ENCODE measurements at places on chromosomes 7 and 10.

GRCh38 chr7:21828841-21829240 lies 116.9 kb downstream of the CDCA7L start:
- H3K36me3 ChIP-seq: no peaks in the 10 kb centered on the region
- no peak overlapping the region for H3K27ac ChIP-seq
- no peak overlapping the region for H3K4me3 ChIP-seq
- H3K27me3 ChIP-seq: peaks cover 7% of the 10 kb centered on the region

DNA sequence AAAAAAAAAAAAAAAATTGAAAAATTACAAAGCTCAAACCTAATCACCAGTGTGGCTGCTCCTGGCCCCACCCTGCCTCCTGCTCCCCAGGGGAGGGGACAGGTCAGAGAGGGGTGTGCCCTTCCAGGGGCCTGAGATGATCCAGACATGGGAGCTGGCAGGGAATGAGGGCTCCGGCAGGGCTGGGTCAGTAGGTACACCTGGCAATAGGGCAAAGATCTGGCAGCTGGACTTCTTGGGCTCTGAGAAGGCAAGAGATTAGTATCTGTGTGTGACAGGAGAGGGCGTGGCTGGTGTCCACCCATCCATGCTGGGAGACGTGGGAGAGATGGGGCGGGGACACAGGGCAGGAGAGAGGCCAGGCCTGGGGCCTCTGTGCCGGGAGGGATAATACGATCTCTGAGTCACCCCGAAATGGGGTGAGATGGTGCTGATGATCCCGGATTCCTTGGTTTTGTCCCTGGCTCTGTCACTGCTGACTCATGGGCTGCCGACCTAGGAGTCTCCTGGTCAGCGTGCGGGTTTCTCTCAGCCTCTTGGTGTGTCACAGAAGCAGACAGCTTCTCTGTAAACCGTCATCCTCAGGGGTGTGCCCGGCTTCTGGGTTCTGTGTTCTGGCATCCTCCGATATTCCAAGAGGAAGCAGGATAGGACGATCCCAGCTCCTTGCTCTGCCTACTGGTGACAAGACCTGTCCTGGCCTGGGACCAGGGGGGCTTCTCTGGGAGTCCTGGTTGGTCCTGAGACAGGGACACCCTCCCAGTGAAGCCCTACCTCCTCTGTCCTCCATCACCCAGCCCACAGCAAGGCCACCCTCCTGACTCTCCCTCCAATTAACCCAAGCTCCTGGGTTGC lies 8.2 kb upstream of the CLDN4 start:
- no peaks in the 10 kb centered on the region for H3K36me3 ChIP-seq
- no peak overlapping the region for H3K27ac ChIP-seq
- DNase-seq: no peak
- H3K4me1 ChIP-seq: peaks cover 13% of the 10 kb centered on the region
- peaks cover 12% of the 10 kb centered on the region for H3K27me3 ChIP-seq

- DNase-seq: no peak
- H3K4me1 ChIP-seq: no peaks in the 10 kb centered on the region
- H3K4me3 ChIP-seq: no peak overlapping the region
- no peaks in the 10 kb centered on the region for H3K36me3 ChIP-seq
These were observed 193.4 kb upstream of the MBL2 start for GRCh38 chr10:52965938-52966401.

- no peak overlapping the region for H3K27ac ChIP-seq
- no peaks in the 10 kb centered on the region for H3K27me3 ChIP-seq
- H3K4me3 ChIP-seq: no peak overlapping the region
- H3K36me3 ChIP-seq: no peaks in the 10 kb centered on the region
These were observed 5.0 kb downstream of the CD36 start for GRCh38 chr7:80643336-80643915.

GRCh38 chr7:12942609-12943008 lies 255.2 kb downstream of the ARL4A start:
- H3K36me3 ChIP-seq: no peaks in the 10 kb centered on the region
- no peak for DNase-seq
- no peaks in the 10 kb centered on the region for H3K4me1 ChIP-seq
- H3K27ac ChIP-seq: no peak overlapping the region

GRCh38 chr10:22459496-22459895 lies 114.2 kb downstream of the SPAG6 start:
- H3K4me3 ChIP-seq: no peak overlapping the region
- H3K27ac ChIP-seq: no peak overlapping the region
- H3K36me3 ChIP-seq: no peaks in the 10 kb centered on the region
- DNase-seq: no peak
- no peaks in the 10 kb centered on the region for H3K27me3 ChIP-seq
- H3K4me1 ChIP-seq: peaks cover 9% of the 10 kb centered on the region

DNA sequence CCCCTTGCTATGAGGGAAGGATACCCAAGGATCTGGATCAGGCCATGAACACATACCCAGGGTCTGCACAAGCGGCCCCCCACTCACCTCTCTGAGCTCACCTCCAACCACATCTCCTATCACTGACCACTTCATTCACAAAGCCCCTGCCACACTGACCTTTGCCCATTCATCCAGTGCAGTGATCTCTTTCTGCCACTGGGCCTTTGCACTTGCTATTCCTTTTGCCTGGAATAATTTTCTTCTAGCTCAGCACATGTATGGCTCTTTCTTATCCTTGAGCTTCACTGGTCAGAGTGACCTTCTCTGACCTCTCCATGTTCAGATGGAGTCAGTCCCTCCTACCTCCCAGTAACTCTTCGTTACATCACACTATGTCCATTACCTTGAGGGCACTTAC lies 48.3 kb downstream of the ADRA2A start:
- H3K36me3 ChIP-seq: no peaks in the 10 kb centered on the region
- DNase-seq: no peak
- H3K4me1 ChIP-seq: no peaks in the 10 kb centered on the region
- no peak overlapping the region for H3K27ac ChIP-seq
- H3K27me3 ChIP-seq: peaks cover 6% of the 10 kb centered on the region

DNA sequence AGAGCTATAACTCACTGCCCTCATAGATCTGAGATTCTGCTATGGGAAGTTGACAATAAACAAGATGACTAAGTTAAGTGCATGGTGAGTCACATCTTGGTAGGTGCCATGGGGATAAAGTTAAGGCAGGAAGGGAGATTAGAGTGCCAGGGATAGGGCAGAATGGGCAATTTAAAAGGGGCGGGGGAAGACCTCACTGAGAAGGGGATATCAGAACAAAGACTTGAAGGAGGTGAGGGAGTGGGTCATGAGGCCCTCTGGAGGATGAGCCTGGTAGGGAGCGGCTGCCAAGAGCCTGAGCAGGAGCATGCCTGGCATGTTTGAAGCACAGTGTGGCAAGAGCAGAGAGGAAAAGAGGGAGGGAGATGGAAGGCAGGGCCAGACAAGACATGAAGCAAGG lies 34.8 kb upstream of the INMT start:
- H3K4me1 ChIP-seq: no peaks in the 10 kb centered on the region
- no peak overlapping the region for H3K4me3 ChIP-seq
- H3K27me3 ChIP-seq: no peaks in the 10 kb centered on the region
- no peak overlapping the region for H3K27ac ChIP-seq
- H3K36me3 ChIP-seq: peaks cover 24% of the 10 kb centered on the region
- DNase-seq: no peak

DNA sequence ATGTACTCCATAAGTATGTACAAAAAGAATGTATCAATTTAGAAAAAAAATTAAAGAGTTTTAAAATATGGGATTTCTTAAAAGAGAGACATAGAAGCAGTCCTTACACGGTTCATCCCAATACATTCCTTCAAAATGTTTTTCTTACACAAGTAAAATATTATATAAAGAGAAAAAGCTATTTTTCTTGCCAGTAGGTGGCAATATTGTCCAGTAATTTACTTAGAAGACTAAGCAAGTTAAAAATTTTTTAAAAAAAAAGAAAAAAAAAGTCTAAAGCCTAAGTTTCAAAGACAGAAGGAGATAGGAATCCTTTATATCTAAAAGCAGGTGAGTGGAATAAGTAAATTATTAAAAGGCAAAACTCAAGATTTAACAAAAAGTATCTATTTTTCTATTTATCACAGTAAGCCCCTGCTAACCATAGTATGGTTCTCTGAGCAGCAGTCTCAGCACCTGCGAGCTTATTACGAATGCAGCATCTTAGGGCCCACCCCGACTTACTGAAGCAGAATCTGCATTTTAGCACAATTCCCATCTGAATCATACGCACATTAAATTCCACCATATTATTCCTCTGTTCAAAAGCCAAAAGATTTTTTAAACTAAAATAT lies 240.6 kb downstream of the DGKI start:
- H3K36me3 ChIP-seq: no peaks in the 10 kb centered on the region
- DNase-seq: no peak
- no peak overlapping the region for H3K4me3 ChIP-seq
- no peaks in the 10 kb centered on the region for H3K4me1 ChIP-seq
- H3K27me3 ChIP-seq: peaks cover 12% of the 10 kb centered on the region

GRCh38 chr7:33410266-33410665 lies 280.9 kb downstream of the BBS9 start:
- H3K27ac ChIP-seq: no peak overlapping the region
- H3K36me3 ChIP-seq: no peaks in the 10 kb centered on the region
- no peak for DNase-seq
- no peak overlapping the region for H3K4me3 ChIP-seq

- H3K27ac ChIP-seq: no peak overlapping the region
- H3K4me1 ChIP-seq: no peaks in the 10 kb centered on the region
- DNase-seq: no peak
- no peaks in the 10 kb centered on the region for H3K27me3 ChIP-seq
- H3K36me3 ChIP-seq: no peaks in the 10 kb centered on the region
These were observed 58.6 kb upstream of the FEZF1 start for GRCh38 chr7:122363144-122363543.

- no peak for DNase-seq
- peak overlapping the region; percentile 27 for H3K4me3 ChIP-seq
- no peaks in the 10 kb centered on the region for H3K27me3 ChIP-seq
- H3K4me1 ChIP-seq: peaks cover 60% of the 10 kb centered on the region
- peaks cover 5% of the 10 kb centered on the region for H3K36me3 ChIP-seq
- H3K27ac ChIP-seq: peak overlapping the region; percentile 66
These were observed 5.2 kb downstream of the CCNY start for GRCh38 chr10:35341521-35341920.

DNA sequence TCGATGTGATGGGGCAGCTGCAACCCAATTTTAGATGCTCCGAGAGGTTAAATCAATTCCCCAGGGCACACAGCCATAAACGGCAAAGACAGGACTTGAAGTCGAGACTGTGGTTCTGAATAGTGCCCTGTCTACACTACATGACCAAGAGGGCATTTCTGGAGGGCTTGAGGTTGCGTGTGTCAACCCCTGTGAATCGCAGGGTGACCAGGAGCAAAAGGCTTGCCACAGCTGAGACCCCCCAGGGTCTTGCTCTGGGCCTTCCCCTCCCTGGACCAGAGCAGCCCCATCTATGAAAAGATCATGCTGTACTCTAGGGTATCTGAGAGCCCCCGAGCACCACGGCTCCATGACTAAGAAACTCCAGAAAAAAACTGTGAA lies 26.8 kb upstream of the RASGEF1A start:
- H3K4me1 ChIP-seq: peaks cover 82% of the 10 kb centered on the region
- peak overlapping the region; percentile 34 for H3K4me3 ChIP-seq
- H3K27ac ChIP-seq: peak overlapping the region; percentile 76
- H3K27me3 ChIP-seq: peaks cover 7% of the 10 kb centered on the region
- peaks cover 16% of the 10 kb centered on the region for H3K36me3 ChIP-seq

DNA sequence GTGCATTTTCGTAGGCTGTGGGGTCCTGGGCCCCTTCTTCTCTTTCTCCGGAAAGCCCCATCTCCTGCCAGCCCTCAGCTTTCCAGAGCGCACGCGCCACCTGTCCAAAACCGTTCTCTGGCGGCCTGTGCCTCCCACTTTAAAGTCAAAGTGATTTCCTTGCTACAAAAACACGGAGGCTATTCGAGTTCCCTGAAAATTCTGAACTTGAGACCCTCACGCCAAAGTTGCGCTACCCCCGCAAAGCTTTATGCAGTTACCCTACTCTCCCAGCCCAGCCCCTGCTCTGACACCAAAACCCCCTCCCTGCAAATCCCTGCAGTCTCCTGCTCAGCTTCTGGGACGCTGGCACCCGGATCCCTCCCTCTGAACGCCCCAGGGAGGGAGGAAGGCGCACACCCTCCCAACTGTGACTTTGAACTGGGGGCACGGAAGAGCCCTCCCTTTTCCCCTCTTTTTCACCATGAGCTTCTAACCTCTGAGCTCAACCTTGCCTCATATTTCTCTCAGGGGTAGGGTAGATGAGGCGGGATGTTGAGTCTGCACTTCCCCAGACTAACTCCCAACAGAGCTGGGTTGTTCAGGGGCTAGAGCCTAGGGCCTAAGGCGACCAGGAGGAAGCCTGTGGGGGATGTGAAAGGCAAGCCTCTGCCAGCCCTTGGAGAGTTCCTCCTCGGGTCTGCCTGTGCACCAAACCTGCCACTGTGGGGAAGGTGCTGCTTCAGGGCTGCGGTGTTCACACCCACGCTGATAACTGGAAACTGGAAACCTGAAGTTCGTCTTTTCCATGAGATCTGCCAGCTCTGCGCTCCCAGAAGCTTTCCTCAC lies 2.7 kb upstream of the PAX4 start:
- no peak for DNase-seq
- H3K36me3 ChIP-seq: no peaks in the 10 kb centered on the region
- H3K27ac ChIP-seq: no peak overlapping the region
- H3K27me3 ChIP-seq: peaks cover 64% of the 10 kb centered on the region

DNA sequence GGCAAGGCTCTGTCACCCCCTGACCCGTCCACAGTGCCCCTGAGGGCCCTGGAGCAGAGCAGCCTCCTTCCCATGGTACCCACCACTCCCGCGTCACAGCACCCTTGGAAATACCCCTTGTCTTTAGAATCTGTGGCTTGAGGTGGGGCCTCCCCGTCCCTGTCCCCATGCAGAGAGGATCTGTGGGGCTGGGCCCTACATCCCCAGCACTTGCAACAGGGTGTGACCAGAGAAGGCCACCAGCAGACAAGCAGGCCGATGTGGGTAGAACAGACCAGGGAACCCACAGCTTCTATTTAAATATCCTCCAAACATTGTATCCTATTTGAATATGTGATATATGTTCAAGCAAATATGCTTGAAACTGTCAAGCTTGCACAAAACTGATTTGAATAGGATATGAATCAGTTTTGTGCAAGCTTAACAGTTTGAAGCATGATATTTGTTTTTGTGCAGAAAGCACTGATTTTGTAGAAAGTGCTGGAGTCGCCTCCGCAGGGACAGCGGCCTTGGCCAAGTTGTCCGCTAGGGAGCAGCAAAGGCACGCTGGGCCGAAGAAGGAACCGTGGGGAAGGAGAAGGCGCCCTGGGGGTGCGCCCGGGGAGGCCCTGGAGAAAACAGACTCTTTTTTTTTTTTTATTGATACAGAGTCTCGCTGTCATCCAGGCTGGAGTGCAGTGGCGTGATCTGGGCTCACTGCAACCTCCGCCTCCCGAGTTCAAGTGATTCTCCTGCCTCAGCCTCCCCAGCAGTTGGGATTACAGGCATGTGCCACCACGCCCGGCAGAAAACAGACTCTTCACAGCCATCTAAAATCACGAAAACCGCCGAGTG lies 2.2 kb downstream of the CFAP46 start:
- H3K4me1 ChIP-seq: peaks cover 4% of the 10 kb centered on the region
- peak overlapping the region; percentile 52 for H3K27ac ChIP-seq
- H3K36me3 ChIP-seq: no peaks in the 10 kb centered on the region
- DNase-seq: peak; percentile 55
- no peak overlapping the region for H3K4me3 ChIP-seq

- no peaks in the 10 kb centered on the region for H3K4me1 ChIP-seq
- H3K36me3 ChIP-seq: no peaks in the 10 kb centered on the region
- H3K4me3 ChIP-seq: no peak overlapping the region
- H3K27ac ChIP-seq: no peak overlapping the region
These were observed 130.4 kb downstream of the CUL2 start for GRCh38 chr10:34959786-34960185.

- no peaks in the 10 kb centered on the region for H3K27me3 ChIP-seq
- no peak for DNase-seq
- peaks cover 33% of the 10 kb centered on the region for H3K4me1 ChIP-seq
- peak overlapping the region; percentile 85 for H3K4me3 ChIP-seq
These were observed 823 bp downstream of the TWNK start for GRCh38 chr10:100988166-100988565.
